Sigmoid colon (tissue), 7 donors: ENCODE measurements at places on chromosomes 1 and 21. TPM values are rescaled to one million over a fixed set of nuclear protein-coding genes. Genes with fewer than 3 reads are reported as not detected.
A peak's percentile ranks its signal among the peaks of the same experiment; 100 is the strongest.

Gene CLEC20A
- total RNA-seq = not detected

Gene AMPD1
- total RNA-seq = not detected

DNA sequence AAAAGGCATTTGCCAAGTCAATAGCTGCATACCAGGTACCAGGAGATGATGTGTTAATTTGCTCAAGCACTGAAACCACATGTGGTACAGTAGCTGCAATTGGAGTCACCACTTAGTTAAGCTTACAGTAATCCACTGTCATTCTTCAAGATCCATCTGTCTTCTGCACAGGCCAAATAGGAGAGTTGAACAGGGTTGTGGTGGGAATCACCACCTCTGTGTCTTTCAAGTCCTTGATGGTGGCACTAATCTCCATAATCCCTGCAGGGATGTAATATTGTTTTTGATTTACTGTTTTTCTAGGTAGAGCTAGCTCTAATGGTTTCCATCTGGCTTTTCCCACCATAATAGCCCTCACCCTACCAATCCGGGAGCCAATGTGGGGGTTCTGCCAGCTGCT is 91.9 kb downstream of the FCRL5 start:
- DNase-seq = no peak

GRCh38 chr1:27527223-27527889 is 37.4 kb upstream of the WASF2 start:
- DNase-seq = peak; percentile 93

DNA sequence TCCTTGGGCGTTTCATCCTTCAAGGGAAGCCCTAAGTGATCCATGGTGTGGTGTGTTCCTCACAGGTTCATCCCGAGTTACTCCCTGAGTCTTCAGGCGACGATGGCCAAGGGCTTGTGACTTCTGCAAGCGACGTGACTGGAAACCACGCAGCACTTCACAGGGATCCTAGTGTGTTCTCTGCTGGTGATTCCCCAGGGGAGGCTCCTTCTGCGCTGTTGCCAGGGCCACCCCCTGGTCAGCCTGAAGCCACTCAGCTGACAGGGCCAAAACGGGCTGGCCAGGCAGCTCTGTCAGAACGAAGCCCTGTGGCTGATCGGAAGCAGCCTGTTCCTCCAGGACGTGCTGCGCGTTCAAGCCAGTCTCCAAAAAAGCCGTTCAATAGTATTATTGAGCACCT is 71.5 kb downstream of the VPS26C start:
- no peak for DNase-seq

DNA sequence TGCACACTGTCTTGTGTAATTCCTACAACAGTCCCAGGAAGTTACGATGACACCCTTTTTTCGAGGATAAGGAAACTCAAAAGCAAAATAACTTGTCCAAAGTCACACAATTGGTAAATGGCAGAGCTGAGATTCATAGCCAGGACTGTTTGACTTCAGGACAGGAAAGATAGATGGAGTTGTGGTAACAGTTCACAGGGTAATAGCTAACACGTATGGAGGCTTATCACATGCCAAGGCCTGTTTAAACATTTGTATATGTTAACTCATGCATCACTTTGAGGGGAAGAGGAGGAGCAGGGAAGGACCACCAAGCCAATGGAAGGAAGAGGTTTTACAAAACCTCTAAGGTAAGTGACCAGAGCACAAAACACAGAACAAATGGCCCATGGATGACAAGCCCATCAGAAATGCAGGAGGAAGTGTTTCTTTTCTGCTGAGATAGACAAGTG is 2.8 kb downstream of the DHCR24 start:
- DNase-seq = no peak

DNA sequence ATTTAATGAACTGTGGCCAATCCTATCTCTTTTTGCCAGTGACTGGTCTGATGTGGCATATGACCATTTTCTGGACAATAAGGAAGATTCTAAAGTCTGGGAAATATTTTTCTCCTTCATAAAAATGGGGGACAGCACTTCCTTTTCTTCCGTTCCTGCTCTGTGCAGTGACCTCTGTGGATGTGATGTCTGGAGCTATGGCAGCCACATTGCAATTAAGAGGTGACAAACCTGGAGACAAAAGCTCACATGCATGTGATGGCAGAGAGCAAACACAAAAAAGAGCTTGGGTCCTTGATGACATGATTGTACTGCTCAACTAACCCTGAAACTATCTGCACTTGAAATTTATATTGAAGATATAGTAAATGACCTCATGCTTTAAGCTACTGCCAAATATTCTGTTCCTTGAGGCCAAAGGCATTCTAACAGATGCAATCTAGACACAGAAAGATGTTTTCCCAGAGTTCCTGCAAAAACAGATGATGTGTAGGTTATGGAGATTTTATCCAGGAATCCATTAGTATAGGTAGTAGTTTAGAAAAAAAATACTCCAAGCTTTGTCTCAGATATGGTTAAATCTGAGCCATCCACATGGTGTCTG is 2.2 kb upstream of the MAGI3 start:
- no peak for DNase-seq

- no peak for DNase-seq
Observed at GRCh38 chr21:46018615-46019014, 37.0 kb downstream of the COL6A1 start.

DNA sequence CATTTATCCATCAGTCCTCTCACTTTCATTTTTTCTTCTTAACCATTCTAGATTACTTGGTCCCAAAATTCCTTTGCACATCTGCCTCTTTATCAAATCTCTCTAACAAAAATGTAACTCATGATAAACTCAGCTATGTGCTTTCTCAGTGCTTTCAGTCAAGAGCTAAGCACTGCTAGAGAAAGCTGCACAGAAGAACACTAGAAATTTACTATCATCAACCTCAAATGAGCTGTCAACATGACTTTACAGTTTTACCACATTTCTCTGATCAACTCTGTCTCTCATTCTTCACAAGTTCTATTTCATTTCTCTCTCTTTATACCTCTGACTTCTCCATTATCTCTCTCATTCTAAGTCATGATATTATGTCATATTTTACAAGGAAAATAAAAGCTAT is 54.2 kb upstream of the PRKACB start:
- no peak for DNase-seq

DNA sequence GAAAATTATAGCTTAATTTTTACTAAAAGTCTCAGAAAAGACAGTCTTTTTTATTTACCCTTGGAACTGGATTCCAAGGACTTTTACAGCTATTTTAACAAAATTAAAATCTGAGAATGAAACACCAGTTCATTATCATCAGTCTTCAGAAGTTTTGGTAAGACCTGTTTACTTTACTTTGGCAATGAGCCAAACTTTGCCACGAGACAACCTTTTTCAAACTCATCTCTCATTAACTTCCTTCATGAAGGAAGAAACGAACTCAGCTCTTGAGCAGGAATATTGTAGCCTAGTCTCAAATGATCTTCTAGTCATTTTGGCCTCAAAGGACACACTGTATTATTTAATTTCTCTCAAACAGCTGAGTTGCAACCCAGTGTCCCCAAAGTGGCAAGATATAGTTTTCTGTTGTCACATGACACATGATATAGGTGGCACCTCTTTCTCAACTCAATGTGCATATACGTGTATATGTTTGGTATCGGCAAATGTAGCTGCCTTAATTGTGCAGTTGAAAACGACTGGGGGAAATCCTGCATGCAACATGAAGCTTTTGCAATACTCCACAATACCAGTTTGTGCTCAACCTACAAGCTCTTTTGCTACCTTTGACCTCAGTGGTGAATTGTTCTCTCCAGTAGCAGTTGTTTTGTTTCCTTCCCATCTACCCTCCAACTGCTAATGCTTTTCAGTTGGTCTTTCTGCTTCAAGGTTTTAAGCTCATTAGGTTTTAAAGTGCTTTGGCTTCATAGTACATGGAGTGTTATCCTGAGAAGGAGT is 8.4 kb upstream of the GNG4 start:
- no peak for DNase-seq

DNA sequence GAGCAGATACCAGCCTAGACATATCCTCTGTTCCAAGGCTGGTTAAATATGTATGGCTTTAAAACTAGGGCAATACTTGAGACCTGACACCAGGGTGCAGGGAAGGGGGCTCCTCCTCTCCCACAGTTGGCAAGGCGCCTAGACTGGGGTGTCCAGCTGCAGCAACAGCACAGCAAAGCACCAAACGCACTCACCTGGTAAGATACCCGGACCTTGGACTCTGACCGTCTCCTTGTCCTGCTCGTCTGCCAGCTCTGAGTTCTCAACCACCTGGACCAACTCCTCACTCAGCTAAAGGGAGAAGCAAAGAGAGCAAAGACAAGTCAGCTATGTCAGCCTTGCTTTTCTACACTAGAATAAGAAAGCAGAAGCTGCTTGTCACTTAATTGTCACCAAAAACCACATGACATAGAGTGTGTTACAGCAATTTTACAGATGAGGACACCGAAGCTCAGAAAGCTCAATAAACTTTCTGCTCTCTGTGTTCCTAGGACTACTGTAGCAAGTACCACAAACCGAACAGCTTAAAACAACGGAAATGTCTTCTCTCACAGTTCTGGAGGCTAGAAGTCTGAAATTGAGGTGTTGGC is 4.4 kb downstream of the PACC1 start:
- DNase-seq = no peak

DNA sequence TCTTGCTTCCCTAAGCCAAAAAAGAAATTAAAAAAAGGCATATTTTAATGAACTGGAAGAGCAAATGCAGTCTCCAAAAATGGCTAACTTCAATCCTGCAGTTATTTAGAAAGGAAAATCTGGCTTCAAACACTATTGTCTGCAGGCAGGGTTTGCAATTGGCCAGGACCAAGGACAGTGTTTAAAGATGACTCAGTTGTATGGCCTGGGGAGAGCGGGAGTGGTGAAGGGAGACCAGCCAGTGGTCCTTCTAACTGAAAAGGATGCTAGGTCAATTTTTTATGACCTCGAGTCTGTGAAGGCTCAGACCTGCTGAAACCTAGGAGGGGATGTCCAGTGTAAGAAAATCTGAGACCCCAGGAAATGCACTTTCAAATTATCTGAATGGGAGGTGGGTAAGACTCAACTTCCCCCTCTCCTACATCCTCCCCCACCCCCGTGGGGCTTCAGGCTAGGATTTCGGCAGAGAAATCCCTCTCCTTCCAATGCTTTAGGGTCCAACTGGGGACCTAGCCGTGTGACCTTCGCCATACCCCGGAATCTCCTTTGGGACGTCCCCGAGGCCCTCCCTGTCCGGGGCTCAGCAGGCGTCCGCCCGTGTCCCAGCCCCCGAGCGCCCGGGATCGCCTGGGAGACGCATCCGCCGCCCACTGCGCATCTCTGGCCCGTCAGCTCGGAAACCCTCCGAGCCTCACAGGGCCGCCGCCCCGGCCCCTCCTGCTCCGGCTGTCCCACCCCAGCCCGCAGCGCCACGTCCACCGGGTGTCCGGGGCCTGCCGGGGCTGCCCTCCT is 602 bp upstream of the RIMKLA start:
- DNase-seq = no peak
